ENCODE measurements at places on chromosomes 12 and 14. TPM values are rescaled to one million over a fixed set of nuclear protein-coding genes. Genes with fewer than 3 reads are reported as not detected.

- DNase-seq: no peak
- peaks cover 6% of the 10 kb centered on the region for H3K4me1 ChIP-seq
- H3K4me3 ChIP-seq: no peak overlapping the region
- no peak overlapping the region for H3K27ac ChIP-seq
- H3K27me3 ChIP-seq: no peaks in the 10 kb centered on the region
- H3K36me3 ChIP-seq: no peaks in the 10 kb centered on the region
These were observed 2.6 kb upstream of the JAG2 start for GRCh38 chr14:105171004-105171673.

GRCh38 chr14:92412912-92413311, 89.9 kb downstream of the SLC24A4 start:
- no peaks in the 10 kb centered on the region for H3K36me3 ChIP-seq
- no peaks in the 10 kb centered on the region for H3K27me3 ChIP-seq
- no peak for DNase-seq
- no peak overlapping the region for H3K4me3 ChIP-seq

DNA sequence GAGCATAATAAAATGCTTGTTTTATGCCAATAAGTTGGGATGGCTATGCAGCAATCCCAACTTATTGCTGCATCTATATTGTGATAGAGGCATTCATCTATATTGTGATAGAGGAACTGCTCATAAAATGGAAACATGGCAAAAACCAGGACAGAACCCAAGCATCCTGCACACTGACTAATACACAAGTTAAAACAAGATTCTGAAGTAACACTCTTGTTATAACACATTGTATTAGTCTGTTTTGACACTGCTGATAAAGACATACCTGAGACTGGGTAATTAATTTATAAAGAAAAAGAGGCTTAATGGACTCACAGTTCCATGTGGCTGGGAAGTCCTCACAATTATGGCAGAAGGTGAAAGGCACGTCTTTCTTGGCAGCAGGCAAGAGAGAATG, 36.8 kb downstream of the KCNK10 start:
- H3K4me1 ChIP-seq: no peaks in the 10 kb centered on the region
- H3K36me3 ChIP-seq: no peaks in the 10 kb centered on the region
- no peak overlapping the region for H3K4me3 ChIP-seq
- no peaks in the 10 kb centered on the region for H3K27me3 ChIP-seq
- H3K27ac ChIP-seq: no peak overlapping the region
- no peak for DNase-seq

GRCh38 chr12:16325426-16325825, 22.0 kb upstream of the MGST1 start:
- no peak for DNase-seq
- no peak overlapping the region for H3K27ac ChIP-seq
- H3K36me3 ChIP-seq: no peaks in the 10 kb centered on the region
- H3K4me3 ChIP-seq: no peak overlapping the region

GRCh38 chr14:31895206-31895605, 181.9 kb upstream of the ARHGAP5 start:
- no peaks in the 10 kb centered on the region for H3K27me3 ChIP-seq
- no peaks in the 10 kb centered on the region for H3K36me3 ChIP-seq
- no peak for DNase-seq
- H3K4me3 ChIP-seq: no peak overlapping the region

GRCh38 chr12:5554711-5555110, 122.8 kb downstream of the NTF3 start:
- no peaks in the 10 kb centered on the region for H3K27me3 ChIP-seq
- H3K27ac ChIP-seq: no peak overlapping the region
- H3K36me3 ChIP-seq: no peaks in the 10 kb centered on the region

The TAS2R13 gene
- total RNA-seq: 11.6 TPM

The AVPR1A gene
- 8.6 TPM for total RNA-seq

DNA sequence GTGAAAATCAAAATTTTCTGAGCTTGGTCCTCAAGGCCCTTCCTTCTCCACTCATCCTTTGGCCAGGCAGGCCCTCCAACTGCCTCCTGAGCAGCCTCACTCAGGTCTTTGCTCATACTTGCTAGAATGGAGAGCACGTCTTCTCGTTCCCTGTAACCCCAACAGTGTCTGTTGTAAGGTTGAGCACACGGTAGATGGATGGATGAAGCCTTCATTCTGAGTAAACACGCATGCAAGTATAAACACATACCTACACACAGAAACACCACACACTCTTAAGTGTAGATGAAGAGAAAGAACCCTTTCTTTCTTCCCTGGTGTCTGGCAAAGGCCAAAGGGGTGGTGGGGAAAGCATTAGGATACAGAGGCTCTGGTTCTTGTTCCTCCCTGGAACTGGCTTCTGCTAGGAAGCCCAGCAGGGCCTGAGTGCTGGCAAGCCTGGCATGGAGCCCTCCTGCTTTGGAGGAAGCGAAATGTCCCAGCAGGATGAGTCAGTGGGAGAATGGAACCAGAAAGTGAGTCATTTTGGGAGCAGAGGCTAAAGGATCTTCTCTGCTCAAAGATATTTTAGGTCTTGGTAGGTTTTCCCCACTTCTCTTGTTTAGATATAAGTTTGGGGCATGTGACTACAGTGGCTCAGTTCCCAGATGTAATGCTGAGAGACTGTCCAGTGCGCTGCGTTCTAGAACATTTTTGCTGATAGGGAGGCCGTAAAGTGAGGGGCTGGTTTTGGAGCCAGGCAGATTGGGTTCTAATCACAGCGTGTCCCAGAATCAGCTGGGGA, 127.4 kb downstream of the CACNA1C start:
- no peak overlapping the region for H3K4me3 ChIP-seq
- H3K27ac ChIP-seq: peak overlapping the region; percentile 67
- H3K36me3 ChIP-seq: no peaks in the 10 kb centered on the region

- no peak overlapping the region for H3K27ac ChIP-seq
- DNase-seq: no peak
- no peaks in the 10 kb centered on the region for H3K27me3 ChIP-seq
- peaks cover 4% of the 10 kb centered on the region for H3K4me1 ChIP-seq
- no peak overlapping the region for H3K4me3 ChIP-seq
These were observed 25.5 kb downstream of the GCH1 start for GRCh38 chr14:54877015-54877702.

The TTC8 gene
- total RNA-seq: 14.7 TPM

The KRT3 gene
- total RNA-seq: not detected

GRCh38 chr12:66375560-66375959, 73.3 kb downstream of the HELB start:
- H3K27ac ChIP-seq: no peak overlapping the region
- no peaks in the 10 kb centered on the region for H3K27me3 ChIP-seq
- no peaks in the 10 kb centered on the region for H3K36me3 ChIP-seq
- H3K4me3 ChIP-seq: no peak overlapping the region
- DNase-seq: no peak
- no peaks in the 10 kb centered on the region for H3K4me1 ChIP-seq

DNA sequence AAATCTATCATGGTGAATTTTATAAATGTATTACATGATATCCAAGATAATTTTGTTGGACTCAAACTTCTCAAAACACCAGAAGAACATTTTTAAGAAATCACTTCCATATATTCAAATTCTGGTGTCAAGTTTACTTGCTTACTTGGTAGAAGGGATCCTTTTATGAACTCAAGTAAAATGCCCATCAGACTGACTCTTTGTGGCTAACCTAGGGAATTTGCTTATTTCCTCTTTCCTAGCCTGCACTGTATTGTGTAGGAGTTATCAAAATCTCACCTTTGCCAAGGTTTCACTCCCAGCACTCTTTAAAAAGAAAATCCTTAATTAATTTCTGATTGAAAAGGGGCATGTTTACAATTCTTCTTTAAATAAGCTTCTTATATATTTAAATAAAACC, 196.5 kb downstream of the DUSP6 start:
- DNase-seq: no peak
- peaks cover 7% of the 10 kb centered on the region for H3K4me1 ChIP-seq
- no peak overlapping the region for H3K4me3 ChIP-seq
- H3K27me3 ChIP-seq: no peaks in the 10 kb centered on the region
- H3K36me3 ChIP-seq: no peaks in the 10 kb centered on the region

- DNase-seq: no peak
- H3K36me3 ChIP-seq: no peaks in the 10 kb centered on the region
- H3K27me3 ChIP-seq: no peaks in the 10 kb centered on the region
- no peaks in the 10 kb centered on the region for H3K4me1 ChIP-seq
- no peak overlapping the region for H3K4me3 ChIP-seq
These were observed 1523.5 kb downstream of the AACS start for GRCh38 chr12:126588586-126589249.

DNA sequence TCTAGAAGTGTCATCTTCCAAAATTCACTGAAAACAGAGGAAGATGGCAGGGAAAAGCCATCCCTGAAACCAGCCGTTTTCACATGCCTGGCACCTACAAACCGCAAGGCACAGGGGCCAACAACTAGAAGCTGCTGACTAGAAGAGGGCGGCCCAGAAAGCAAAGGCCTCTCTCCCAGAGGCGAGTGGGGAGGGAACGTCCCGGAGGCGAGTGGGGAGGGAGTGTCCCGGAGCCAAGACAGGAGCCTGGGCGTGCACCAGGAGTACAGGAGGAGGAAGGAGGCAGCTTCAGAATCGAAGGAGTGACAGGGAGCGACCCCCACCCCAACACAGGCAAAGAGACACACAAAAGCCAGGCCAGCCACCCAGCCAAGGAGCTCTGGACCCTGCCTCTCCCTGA, 21.0 kb downstream of the ANKLE2 start:
- no peak overlapping the region for H3K27ac ChIP-seq
- peaks cover 100% of the 10 kb centered on the region for H3K36me3 ChIP-seq
- DNase-seq: no peak
- H3K4me1 ChIP-seq: no peaks in the 10 kb centered on the region
- H3K27me3 ChIP-seq: no peaks in the 10 kb centered on the region

DNA sequence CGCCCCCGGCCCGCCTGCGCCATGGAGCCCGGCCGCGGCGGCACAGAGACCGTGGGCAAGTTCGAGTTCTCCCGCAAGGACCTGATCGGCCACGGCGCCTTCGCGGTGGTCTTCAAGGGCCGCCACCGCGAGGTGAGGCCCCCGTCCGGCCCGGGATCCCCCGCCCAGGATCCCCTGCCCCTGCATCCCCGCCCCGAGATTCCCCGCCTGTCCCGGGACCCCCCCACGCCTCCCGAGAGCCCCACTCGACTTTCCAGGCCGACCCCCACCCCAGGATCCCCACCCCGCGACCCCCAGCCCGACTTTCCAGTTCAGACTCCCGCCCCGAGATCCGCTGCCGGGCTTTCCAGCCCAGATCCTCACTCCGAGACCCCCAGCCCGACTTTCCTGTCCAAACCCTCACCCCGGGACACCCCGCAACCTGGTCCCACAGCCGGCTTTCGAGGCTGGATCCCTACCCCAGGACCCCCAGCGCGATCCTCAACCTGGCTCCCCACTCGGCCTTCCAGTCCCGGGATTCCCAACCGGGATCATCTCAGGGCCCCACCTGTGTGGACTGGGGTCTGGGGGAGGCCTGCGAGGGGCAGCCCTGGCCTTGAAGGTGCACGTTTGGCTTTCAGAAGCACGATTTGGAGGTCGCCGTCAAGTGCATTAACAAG, 688 bp downstream of the ULK1 start:
- no peaks in the 10 kb centered on the region for H3K27me3 ChIP-seq
- no peak for DNase-seq
- peak overlapping the region; percentile 69 for H3K4me3 ChIP-seq
- H3K4me1 ChIP-seq: peaks cover 15% of the 10 kb centered on the region
- no peaks in the 10 kb centered on the region for H3K36me3 ChIP-seq
- peak overlapping the region; percentile 98 for H3K27ac ChIP-seq
